ENCODE measurements at places on chromosomes 7 and 10.

DNA sequence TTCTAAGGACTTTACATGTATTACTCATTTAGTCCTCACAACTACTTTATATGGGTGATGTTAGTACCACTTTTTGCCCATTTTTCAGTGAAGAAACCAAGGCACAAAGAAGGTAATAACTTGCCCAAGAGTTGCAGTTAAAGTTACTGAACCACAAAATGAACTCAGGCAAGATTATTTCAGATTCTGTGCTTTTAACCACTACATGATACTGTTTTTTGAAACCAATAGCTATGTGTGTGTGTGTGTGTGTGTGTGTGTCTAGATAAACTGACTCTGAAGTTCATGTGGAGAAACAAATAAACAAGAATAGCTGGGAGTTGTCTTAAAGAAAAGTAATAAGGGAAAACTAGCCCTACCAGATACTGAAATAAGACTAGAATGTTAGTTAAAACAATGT, 60.8 kb upstream of the OIT3 start:
- peak; percentile 10 for DNase-seq

GRCh38 chr7:81484261-81484660, 285.6 kb downstream of the HGF start:
- DNase-seq, result peak; percentile 42

- DNase-seq, result no peak
These were observed 86.1 kb upstream of the DNAJB6 start for GRCh38 chr7:157250605-157251228.

DNA sequence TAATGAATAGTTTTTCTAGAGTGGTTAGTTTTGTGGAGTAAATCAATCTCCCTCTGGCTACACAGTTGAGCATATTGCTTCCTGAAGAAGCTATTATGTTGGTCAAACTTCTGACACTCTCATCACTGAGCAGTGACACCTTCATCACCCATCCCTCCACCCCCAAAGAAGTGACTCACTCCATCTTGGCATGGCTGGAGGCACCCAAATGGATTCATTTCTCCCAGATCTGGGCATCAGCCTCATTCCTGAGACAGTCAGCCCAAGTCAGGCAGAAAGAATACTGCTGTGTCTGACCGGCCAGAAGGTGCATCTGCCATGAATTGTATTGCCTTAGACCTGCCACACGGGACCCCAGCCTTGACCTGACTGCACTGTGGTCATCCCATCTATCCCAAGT, 117.0 kb upstream of the HABP2 start:
- no peak for DNase-seq

GRCh38 chr10:97277551-97277950, 14.9 kb downstream of the ARHGAP19 start:
- no peak for DNase-seq

DNA sequence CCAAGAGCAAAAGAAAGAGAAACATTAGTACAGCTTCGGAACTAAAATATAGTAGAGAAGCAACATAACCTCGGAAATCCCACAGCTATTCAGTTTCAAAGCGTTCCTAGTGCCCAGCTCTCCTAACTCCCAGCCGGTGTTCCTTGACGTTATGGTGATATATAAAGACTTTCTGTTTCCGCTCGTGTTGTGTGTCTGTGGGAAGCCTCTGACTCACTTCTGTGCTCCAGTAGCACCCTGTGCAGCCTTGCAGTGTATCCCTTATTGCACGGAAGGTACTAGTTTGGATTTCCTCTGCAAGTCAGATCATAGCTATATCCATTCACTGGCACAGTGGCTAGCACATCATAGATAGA, 535 bp downstream of the ASAH2B start:
- DNase-seq, result peak; percentile 74

DNA sequence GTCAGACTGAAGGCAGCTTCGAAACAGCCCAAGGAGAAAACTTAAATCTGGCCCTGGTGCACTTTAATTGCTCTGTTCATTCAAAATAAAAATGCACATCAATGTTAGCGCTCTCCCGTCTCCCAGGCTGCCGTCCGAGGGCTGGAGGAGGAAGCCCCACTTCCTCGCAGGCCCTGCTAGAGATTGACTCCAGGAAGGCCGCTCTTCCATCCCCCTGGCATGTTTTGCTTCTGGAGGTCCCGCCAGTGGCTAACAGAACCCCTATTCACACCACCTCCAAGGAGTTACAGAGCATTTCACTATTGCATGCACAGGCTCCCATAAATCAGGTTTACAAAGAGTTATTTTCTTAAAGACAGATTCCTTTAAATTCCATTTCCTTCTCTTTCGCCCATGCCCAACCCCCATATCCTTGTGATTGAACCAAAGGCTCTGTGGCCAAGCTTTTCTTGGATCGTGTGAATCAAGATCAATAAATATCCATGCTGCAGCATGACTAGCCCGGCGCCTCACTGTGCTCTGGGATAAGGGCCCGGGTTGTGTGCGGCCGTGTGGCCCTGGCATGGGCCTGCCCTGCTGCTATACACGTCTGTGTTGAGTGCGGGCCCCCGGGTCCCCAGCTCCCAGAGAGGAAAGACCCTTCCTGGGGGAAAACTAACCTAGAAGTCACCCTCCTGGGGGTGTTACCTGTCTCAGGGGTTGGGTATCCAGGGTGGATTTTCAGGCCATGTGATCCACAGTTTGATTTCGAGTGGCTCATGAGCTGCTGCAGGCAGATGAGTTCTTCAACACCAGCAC, 118.7 kb upstream of the GDF10 start:
- no peak for DNase-seq

GRCh38 chr7:85154282-85154937, 32.4 kb downstream of the SEMA3D start:
- no peak for DNase-seq

DNA sequence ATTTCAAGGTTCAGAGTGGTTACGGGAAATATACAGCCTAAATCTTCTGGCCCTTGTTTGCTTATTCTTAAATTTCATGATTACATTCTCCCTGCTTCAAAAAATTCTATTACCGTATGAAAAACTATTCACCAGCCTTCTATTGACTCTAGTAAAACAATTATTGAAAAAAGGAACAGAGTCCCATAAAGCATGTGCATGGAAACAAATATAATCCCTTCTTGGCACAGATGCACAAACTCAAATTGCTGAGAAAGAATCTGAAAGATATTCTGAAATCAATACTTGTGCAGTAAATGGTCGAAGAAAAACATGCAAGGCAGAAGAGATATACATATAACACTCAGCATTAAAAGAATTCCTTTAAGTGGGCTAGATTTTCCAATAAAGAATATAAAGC, 83.6 kb downstream of the LRRN3 start:
- DNase-seq, result no peak

DNA sequence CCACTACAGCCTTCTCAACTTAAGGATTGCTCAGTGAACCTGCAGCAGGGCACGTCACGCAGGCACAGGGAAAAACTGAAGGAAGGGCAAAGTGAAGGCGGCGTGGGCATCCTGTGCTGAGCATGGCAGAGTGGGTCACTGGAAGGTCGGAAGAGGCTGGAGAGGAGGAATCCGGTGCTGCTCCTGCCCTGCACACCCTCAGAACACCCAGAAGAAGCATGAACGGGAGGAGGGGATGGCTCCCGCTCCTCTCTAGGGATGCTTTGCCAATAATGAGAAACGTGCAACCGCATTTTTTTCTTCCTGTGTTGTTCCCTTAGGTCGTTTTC, 175.1 kb downstream of the TNS3 start:
- no peak for DNase-seq

- no peak for DNase-seq
These were observed 104.9 kb upstream of the PDE1C start for GRCh38 chr7:32175099-32175498.

DNA sequence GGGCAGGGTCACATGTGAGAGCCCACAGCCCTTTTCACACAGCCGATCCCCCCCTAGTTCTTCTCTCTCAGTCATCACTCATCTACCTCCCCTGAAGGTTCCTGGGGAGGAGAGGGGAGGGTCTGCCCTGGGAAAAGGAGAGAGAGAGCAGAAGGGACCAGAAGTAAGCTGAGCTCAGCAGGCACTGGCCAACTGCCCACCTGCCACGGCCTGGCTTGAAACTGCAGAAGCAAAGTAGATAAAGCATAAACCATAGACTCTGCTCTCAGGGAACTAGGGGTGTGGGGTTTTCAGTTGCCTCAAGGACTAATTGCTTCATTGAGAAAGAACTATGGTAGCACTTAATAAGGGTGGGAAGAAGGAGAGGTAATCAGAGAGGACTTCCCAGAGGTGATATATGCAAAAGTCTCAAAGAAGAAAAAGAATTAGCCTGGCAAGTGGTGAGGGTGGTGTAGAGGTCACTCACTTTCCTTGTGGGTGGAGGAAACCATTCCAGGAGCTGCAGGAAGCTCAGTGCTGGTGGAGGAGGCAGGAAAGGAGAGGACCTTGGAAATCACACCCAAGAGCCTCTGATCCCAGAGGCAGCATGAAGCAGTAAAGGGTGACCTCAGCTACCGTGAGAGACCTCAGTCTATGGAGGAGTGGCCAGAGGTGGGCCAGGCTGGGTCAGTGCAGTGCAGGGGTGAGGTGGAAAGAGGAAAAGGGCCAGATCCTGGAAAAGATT, 17.2 kb downstream of the PILRA start:
- DNase-seq, result no peak

- no peak for DNase-seq
These were observed 304.6 kb downstream of the PRPF18 start for GRCh38 chr10:13891128-13892000.

DNA sequence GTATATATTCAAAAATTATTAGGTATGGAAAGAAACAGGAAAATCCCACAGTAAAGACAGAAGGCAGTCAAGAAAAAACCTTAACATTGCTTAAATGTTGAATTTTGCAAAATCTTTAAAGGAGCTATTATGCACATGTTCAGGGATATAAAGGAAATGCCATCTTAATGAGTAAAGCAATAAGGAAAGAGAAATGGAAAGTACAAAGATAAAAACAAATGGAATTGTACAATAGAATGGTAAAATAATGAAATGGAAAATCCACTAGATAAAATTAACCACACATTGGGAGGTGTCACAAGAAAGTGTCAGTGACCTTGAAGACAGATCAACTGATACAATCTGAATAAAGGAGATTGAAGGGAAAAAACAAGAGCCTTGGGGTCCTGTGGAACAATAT, 82.0 kb downstream of the KIF20B start:
- DNase-seq, result no peak

GRCh38 chr7:23373151-23374004, 74.2 kb downstream of the MALSU1 start:
- DNase-seq, result no peak

GRCh38 chr7:832167-832967, at the start of gene SUN1:
Gene SUN1, plus strand, starts transcription at chr7:832476. Its CDS starts 49 bp downstream, at chr7:832525.
- DNase-seq, result peak; percentile 68

- DNase-seq, result no peak
These were observed 51.0 kb downstream of the RALA start for GRCh38 chr7:39674406-39674805.

DNA sequence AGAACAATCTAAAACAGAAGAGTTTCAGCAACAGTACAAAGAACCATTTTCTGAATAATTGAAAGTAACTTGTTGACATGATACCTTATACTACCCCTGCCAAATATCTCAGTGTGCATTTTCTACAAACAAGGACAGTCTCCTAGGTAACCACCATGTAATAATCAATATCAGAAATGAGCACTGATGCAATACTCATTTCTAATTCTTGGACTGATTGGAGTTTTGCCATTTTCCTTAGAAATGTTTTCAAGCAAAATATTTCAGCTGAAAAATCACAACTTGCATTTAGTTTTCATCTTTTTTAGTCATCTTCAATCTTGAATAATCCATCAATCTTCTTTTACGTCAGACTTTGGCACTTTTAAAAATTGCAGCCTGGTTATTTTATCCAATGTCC, 420.2 kb downstream of the CDC14C start:
- DNase-seq, result no peak

DNA sequence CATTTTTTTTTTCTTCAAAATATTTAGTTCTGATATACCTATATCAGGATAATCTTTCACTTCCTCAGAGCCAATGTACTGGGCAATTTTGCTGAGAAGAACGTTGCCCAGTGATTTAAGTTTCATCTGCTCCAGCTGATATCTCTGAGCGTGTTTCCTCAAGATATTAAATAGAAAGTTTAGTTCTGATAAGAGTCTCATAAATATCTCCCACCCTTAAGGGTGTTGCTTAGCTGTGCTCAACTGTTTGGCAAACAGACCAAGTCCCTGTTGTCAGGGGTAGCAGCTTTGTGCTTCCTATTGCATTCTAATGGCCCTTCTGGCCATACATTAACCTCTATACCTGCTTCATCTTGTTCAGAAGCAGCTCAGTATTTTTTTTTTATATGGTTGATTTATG, 84.7 kb upstream of the GPR141 start:
- no peak for DNase-seq

DNA sequence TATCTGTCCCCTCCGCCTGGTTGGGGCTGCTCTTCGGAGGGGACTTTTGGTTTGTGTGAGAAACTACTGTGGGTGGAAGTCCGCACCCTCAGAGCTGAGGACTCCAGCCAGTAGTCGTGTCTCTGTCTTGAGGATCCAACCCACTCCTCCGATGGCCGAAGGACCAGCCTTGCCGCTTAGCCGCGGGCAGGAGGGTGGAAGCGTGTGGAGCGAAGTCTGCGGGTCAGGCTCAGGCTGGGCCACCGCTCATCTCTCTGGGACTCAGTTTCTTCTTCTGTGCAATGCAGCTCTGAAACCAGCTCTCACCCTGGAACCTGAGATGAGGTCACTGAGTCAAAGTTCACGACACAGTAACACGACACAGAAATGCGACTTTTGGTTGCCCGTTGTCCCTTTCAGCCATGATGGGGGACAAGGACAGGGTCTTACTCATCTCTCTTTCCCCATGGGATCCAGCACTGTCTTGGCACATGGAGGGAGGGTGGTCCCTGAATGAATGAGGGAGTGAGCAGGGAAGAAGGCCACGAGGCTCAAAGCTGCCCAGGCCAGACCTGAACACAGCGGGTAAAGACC, 133.3 kb upstream of the PODXL start:
- DNase-seq, result no peak

DNA sequence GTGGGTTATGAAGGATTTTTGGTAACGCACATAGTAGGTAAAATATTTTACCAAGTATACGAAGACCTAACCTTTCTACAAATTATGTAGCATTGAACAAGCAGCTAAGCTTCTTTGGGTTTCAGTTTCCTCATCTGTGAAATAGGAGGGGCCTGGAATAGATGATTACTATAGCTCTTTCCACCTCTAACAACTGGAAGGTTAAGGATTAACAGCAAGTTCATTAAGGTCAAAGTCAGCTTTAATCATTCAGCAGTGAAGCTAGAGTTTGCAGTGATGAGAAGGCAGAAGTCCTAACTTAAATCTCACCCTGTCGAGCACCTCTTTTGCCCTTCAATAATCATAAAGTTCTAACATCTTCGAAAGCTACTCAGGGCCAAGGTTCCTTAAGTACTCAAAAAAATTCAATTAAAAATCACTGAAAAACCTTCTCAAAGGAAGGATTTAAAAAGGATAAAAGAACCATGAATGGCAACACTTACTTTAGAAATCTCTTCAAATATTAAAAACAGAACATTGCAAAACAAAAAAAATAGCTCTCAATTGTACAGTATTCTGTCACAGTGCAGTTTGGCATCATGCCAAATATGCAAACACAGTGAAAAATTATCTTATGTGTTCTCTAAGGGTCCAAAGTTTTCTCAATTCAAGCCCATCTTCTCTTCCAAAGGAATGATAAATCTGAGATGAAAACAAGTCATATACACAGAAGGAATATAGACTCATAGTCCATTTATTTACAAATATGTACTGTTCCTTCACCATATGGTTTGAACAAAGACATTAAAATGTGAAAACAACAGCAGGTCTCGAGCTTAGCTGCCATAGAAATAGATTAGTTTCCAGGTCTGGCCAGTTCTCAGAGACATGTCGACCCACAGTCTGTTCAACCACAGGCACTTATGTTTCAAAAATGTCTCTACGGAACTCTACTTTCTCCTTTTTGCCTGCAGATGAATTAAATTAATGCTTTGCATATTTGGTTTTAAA, 152.0 kb upstream of the SLC13A1 start:
- DNase-seq, result no peak

GRCh38 chr10:111278266-111278665, 201.4 kb downstream of the ADRA2A start:
- DNase-seq, result no peak

Data from kidney glomerular epithelial cell (primary cell).